ENCODE measurements at places on chromosomes 12 and 14.

- DNase-seq: peak; percentile 17
Observed at GRCh38 chr12:69816082-69816481, 8.9 kb upstream of the MYRFL start.

GRCh38 chr14:91218014-91218413 is 26.5 kb downstream of the GPR68 start:
- DNase-seq: no peak

- DNase-seq: no peak
Observed at GRCh38 chr14:94761348-94761996, 8.4 kb downstream of the GSC start.

- no peak for DNase-seq
Observed at GRCh38 chr14:94193776-94194175, 19.7 kb downstream of the PPP4R4 start.

DNA sequence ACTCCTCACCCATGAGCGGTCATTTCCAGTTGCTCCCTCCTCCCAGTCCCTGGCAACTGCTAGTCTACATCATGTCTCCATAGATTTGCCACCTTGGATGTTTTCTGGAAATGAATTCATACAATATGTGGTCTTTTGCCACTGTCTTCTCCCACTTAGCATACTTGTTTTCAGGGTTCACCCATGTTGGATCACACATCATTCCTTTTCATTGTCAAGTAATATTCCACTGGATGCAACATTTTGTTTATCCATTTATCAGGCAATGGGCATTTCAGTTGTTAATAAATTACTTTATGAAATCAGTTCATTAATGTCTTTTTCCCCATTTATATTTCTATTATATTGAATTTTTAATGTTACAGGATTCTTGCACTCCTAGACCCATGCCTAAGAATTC is 64.3 kb downstream of the EML1 start:
- no peak for DNase-seq

GRCh38 chr12:121872546-121873215 is 14.0 kb upstream of the HPD start:
- DNase-seq: no peak

DNA sequence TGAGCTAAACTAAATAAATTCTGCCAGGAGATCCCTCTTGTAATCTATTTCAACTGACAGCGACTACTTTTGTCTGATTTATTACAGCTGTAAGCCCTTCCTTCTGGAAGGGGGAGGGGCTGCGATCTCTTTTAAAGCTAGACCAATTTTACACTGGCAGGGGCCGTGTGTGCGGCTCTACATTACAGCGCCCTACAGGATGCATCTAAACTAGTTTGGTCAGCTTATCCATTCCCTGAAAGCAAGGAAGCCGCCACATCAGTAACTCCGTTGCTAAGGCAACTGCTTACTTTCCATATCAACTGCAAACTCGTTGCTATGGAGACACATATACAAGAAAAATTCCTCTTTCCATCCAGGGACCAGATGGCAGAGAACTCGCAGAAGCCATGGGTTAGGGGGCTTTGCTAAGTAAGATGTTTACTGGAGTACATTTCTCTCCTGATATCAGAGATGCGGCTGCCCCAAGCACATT is 17.4 kb downstream of the FOXN3 start:
- no peak for DNase-seq

DNA sequence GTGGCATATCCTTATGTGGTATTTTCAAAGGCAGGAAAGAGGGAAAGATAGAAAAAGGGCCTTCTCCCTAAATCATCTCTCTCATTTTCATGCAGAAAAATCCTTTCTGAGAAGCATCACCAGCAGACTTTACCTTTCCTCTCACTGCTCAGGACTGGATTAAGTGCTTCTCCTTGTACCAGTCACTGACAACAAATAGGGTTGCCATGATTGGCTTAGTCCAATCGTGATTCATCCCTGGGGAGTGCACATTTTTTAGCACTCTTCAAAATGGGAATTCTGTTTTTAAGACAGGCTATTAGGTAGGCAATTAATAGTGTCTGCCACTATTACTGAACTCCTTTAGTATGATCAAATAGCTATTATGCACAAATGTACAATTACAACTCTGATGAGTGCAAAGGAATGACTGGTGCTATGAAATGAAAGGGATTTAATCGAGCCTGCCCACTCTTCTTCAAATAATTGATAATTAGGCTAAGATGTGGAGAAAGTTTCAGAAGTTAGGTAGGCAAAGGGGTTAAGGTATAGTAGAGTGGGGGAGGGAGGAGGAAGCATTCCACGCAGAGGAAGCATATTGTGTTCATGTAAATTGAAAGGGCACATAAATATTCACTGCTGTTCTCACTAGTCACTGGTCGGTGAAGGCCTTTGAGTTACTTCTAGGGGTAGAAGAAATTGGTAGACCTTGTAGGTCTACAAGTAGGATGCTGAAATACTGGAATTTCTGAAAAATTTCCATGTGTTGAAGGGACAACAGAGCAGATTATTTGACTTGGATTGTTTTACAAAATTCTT is 84.0 kb downstream of the MSRB3 start:
- DNase-seq: no peak

GRCh38 chr14:90645842-90646443 is 170.3 kb downstream of the TTC7B start:
- DNase-seq: no peak

GRCh38 chr12:46743456-46743855 is 82.3 kb downstream of the SLC38A4 start:
- no peak for DNase-seq

GRCh38 chr12:23559268-23559753 is 390.2 kb downstream of the SOX5 start:
- no peak for DNase-seq

DNA sequence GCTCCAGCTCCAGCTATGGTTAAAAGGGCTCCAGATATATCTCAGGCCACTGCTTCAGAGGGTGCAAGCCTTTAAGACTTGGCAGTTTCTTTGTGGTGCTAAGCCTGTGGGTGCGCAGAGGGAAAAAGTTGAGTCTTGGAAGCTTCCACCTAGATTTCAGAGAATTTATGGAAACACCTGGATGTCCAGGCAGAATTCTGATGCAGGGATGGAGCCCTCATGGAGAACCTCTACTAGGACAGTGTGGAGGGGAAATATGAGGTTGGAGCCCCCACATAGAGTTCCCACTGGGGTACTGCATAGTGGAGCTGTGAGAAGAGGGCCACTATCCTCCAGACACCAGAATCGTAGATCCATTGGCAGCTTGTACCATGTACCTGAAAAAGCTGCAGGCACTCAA is 69.9 kb downstream of the SDR9C7 start:
- DNase-seq: no peak

DNA sequence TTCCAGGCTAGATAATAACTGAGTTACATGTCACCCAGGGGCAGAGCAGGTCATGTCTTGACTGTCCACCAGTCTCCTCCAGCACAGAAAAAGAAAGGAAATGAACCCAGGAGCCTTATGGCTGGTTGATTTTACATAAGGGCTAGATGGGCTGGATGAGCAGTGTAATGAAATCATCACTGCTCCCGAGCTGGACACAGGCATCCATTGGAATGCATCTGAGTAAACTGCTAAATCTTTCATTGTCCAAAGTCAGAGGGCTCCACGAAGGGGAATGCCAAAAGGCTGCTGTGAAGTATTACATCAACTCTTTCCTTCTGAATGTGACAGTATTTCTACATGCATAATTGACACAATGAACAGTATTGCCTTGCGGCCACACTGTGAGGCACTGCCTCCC is 30.1 kb upstream of the TSPAN11 start:
- no peak for DNase-seq

DNA sequence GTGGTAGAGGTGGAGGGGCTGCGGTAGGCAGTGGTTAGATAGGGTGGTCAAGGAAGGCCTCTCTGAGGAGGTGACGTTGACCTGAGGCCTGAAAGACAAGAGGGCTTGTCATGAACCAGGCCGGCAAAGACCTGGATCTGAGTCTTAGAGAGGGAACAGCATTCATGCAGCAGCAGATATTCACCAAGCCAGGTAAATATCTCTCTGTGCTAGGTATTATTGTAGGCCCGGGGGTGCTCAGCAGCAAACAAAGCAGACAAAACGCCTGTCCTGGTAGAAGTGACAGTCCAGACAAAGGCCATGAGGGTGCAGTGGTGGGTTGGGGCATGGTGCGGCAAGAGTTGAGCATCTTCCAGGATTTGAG is 117.6 kb downstream of the PTPN11 start:
- DNase-seq: no peak

DNA sequence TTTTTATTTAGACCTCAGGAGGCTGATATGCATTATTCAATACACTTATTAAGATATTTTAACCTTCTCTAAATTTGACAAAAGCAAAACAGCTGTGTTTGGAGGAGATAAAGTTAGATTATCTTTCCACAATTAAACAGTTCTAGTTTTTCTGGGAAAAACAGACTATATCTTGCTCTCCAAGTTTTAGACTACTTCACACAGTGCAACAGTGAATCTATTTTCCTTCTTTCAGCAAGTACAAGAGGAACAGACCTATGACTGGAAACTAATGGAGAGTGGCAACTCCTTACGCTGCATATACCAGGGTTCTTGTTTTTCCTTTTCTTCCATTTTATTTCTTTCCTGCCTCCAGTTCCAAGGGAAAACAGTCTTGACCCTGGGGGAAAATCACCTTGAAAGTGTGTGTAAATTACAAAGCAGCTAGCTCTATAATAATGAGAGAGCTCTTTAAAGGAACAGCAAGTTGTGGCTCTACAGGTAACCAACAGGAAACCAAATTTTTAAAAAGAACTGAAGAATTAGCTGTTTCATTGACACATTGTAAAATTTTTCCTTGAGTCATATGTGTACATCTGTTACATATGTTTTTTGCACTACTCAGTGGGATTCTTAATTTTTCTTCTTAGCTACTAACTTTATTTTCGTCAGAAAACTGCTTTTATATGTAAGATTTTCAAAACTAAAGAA is 27.4 kb downstream of the DNM1L start:
- DNase-seq: no peak

DNA sequence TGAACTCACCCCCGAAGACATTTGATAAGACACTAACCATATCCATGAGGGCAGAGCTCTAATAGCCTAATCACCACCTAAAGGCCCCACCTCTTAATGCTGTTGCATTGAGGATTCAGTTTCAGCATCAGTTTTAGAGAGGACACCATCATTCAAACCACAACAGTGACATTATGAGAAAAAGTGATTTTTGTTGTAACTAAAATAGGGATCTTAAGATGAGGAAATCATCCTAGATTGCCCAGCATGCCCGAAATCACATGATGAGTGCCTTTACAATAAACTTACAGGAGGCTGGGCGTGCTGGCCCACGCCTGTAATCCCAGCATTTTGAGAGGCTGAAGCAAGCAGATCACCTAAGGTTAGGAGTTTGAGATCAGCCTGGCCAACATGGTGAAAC is 9.7 kb upstream of the GLT1D1 start:
- no peak for DNase-seq

GRCh38 chr14:77457115-77457521 is 283 bp downstream of the VIPAS39 start:
- no peak for DNase-seq

GRCh38 chr12:56921346-56921745 is 12.9 kb downstream of the SDR9C7 start:
- no peak for DNase-seq

DNA sequence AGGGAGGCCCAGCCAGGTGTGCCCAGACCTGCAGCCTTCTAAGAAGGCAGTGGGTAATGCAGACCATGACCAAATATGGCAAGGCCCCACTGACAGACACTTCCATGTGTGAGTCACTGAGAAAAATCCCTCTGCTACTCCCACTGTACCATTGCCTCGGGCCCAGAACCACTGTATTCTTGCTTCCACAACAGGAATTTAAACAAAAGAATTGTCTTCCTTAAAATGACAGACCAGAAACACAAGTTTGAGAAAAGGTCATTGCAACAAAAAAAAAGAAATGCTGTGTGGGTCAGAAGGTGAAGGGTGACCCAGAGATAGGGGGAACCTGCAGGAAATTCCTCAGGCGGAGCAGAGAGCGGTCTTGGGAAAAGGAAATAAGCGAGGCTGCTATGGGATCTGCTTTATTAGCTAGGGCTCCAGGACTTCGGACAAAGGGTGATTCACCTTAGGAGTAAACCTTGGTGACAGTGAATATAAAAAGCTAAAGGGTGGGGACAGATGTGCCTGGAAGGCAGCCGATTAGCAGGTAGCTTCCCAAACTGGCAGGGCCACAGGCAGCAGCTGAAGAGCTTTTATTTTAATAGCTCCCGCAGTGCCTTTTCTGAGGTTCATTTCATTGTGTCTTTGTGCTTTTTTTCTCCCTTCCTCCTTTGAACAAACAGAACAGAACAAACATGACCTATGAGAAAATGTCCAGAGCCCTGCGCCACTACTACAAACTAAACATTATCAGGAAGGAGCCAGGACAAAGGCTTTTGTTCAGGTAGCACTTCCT is 185.3 kb upstream of the BCL2L14 start:
- no peak for DNase-seq

GRCh38 chr12:20109676-20110075 is 258.7 kb upstream of the PDE3A start:
- DNase-seq: no peak

DNA sequence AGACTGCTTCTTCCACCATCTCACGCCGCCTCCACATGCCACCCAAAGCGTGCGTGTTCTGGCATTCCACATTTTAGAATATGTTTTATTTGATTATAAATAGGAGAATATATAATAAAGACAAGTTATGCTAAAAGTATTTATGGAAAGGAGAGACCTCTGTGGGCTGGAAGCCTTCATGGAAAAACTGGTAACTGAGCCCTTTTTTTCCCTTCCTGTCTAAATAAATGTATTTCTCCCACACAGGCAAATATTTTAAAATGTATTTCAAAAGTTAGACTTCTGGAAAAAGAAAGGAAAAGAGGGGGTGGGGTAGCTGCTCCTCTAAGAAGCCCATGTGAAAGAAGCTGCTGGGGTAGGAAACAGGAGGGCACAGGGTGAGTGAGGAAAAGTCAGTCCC is 16.1 kb upstream of the NR4A1 start:
- no peak for DNase-seq

GRCh38 chr14:76784266-76784874 is 23.1 kb downstream of the VASH1 start:
- DNase-seq: no peak

DNA sequence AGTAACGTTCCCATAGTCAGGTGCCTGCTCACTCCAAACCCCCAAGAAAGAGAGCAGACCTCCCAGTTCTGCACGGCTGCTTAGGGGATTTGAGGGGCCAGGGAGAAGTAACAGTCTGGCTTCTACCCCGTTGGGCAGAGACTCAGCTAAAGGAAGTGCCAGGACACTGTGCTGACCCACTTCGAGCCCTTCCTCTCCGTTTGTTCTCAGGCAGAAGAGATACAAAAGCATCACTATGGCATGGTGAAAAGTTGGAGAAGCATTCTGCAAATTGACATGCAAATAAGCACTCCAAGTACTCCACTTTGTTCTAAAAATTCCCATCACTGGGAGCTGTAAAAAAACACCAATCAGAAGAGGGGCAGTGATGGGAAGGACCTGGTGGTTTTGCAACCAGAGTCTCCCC is 239.1 kb downstream of the EGLN3 start:
- DNase-seq: no peak

DNA sequence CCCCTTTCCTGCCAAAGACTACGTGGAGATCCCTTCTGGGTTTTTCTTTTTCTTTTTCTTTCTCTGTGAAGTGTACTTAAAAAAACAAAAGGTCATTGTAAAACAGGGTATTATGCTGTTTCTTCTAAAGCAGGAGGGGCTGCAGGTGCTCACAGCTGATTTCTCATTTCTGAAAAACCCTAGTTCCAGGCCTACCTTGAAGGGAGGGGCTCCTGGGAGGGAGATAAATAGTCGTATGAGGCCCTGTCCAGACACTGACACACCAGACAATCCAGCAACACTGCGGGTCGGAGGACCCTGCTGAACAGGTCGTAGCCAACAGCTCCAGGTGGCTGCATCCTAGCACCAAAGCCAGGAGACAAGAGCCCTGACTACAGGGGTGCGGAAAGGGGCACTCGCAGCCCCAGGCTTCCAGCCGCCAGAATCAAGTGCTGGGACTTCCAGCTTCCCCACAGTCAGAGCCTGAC is 41.1 kb downstream of the PSMA6 start:
- DNase-seq: peak; percentile 9
